Thyroid gland (tissue), 4 donors: ENCODE measurements at places on chromosomes 6 and 20. TPM values are rescaled to one million over a fixed set of nuclear protein-coding genes. Genes with fewer than 3 reads are reported as not detected.

GRCh38 chr6:99736302-99736701, 129.7 kb downstream of the PRDM13 start:
- no peak for DNase-seq
- no peak overlapping the region for H3K4me3 ChIP-seq
- H3K4me1 ChIP-seq, result no peaks in the 10 kb centered on the region
- no peaks in the 10 kb centered on the region for H3K27me3 ChIP-seq

DNA sequence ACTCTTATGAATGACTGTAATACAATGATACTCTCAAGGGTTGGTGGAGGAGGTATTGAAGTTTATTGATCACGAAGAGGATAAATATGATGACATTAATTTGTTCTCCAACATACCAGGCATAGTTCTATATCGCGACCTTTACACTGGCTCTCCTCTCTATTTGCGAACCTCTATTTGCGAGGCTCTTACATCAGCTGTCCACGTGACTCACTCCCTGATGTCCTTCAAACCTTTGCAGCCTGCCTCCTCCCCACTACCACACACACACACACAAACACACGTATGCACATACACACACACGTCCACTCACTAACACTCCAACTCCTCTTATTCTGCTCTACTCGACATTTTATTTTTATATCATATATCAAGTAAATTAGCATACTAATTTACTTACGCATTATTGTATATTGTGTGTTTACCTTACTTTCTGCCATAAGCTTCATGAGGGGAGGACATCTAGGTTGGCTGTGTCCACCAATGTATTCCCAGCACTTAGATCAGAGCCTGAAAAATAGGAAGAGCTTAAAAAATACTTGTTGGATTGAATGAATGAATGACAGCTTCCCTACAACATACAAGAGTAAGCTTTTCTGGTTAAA, 53.3 kb upstream of the TNFRSF21 start:
- no peak overlapping the region for H3K4me3 ChIP-seq
- DNase-seq, result no peak
- H3K27me3 ChIP-seq, result no peaks in the 10 kb centered on the region
- no peaks in the 10 kb centered on the region for H3K36me3 ChIP-seq

GRCh38 chr6:37515712-37516075, 16.0 kb upstream of the CCDC167 start:
- H3K36me3 ChIP-seq, result no peaks in the 10 kb centered on the region
- H3K27ac ChIP-seq, result peak overlapping the region; percentile 65
- H3K4me3 ChIP-seq, result no peak overlapping the region
- H3K27me3 ChIP-seq, result no peaks in the 10 kb centered on the region
- no peak for DNase-seq

- H3K27me3 ChIP-seq, result no peaks in the 10 kb centered on the region
- H3K27ac ChIP-seq, result no peak overlapping the region
- no peaks in the 10 kb centered on the region for H3K4me1 ChIP-seq
- H3K36me3 ChIP-seq, result no peaks in the 10 kb centered on the region
- no peak overlapping the region for H3K4me3 ChIP-seq
- DNase-seq, result no peak
Measured at GRCh38 chr6:105270511-105270910, 90.7 kb upstream of the POPDC3 start.

GRCh38 chr6:134347885-134348805, 30.2 kb upstream of the SGK1 start:
- DNase-seq, result no peak
- H3K4me3 ChIP-seq, result no peak overlapping the region
- no peaks in the 10 kb centered on the region for H3K27me3 ChIP-seq
- H3K27ac ChIP-seq, result no peak overlapping the region
- H3K4me1 ChIP-seq, result no peaks in the 10 kb centered on the region

DNA sequence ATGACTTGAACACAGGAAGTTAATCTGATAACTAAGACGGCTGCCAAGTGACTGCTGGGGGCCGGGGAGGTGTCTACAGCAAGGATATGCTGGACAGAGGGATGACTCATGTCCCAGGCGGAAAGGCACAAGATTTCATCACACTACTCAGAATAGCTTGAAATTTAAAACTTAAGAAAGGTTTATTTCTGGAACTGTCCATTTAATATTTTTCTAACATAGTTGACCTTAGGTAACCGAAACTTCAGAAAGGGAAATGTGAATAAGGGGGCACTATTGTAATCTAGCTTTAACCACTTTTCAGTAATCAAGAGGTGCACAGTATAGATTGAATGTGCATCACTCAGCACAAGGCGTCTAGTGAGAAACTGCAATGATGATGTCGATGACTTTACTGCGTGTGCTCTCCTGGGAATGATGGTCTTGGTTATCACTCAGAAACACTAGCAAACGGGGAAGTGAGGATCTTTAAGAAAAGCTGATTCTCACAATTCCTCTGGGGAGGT, 171.5 kb downstream of the QKI start:
- H3K36me3 ChIP-seq, result no peaks in the 10 kb centered on the region
- no peak overlapping the region for H3K27ac ChIP-seq
- no peak overlapping the region for H3K4me3 ChIP-seq
- H3K4me1 ChIP-seq, result no peaks in the 10 kb centered on the region

DNA sequence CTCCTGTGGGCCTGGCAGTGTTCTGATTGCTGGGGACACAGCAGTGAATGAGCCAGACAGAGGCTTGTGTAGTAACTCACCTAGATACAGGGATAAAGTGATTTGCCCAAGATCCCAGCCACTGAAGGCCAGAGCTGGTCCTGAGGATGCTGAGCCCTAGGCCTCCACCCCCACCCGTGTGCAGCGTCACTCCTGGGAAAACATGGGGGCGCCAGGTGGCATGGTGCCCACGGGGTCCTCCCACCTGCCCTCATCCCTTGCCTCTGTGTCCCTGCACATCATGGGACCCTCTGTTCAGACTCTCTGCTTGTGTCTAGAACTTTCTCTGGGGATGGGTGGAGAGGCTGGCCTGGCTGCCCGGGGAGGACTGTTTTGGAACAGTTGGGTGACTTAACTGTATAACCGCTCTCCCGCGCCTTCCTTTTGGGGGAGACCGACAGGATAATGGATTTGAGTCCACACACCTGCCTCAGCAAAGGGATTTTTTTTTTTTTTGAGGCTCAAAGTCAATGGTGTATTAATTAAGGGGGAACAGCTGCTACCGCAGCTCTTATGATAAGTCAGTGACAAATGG, 19.6 kb downstream of the LEMD2 start:
- DNase-seq, result no peak
- no peak overlapping the region for H3K4me3 ChIP-seq
- H3K36me3 ChIP-seq, result peaks cover 13% of the 10 kb centered on the region
- H3K4me1 ChIP-seq, result peaks cover 42% of the 10 kb centered on the region

GRCh38 chr6:53391170-53391569, 42.4 kb upstream of the ELOVL5 start:
- peaks cover 9% of the 10 kb centered on the region for H3K4me1 ChIP-seq
- H3K36me3 ChIP-seq, result no peaks in the 10 kb centered on the region
- no peak for DNase-seq
- no peak overlapping the region for H3K4me3 ChIP-seq
- H3K27ac ChIP-seq, result no peak overlapping the region

DNA sequence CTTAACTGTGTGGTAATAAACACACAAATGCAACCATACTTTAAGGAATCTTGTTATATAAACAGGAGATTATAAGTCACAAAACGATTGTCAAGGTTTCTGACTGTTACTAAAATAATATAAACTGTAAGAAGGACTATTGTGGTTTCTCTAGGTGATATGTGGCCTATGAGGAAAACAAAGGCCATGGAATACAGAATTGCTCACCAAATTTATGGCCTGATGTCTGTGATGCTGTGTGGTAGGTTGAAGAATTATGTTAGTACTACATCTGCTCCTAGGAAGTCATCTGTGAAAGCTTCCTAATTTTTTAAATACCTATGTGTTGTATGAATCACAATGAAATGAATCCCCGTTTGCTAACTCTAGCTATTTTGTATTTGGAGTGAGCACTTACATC, 875.4 kb upstream of the MAP3K7 start:
- H3K4me1 ChIP-seq, result no peaks in the 10 kb centered on the region
- H3K27me3 ChIP-seq, result no peaks in the 10 kb centered on the region
- DNase-seq, result no peak
- H3K4me3 ChIP-seq, result no peak overlapping the region
- H3K27ac ChIP-seq, result no peak overlapping the region

FAM209B gene
- total RNA-seq, result not detected

DNA sequence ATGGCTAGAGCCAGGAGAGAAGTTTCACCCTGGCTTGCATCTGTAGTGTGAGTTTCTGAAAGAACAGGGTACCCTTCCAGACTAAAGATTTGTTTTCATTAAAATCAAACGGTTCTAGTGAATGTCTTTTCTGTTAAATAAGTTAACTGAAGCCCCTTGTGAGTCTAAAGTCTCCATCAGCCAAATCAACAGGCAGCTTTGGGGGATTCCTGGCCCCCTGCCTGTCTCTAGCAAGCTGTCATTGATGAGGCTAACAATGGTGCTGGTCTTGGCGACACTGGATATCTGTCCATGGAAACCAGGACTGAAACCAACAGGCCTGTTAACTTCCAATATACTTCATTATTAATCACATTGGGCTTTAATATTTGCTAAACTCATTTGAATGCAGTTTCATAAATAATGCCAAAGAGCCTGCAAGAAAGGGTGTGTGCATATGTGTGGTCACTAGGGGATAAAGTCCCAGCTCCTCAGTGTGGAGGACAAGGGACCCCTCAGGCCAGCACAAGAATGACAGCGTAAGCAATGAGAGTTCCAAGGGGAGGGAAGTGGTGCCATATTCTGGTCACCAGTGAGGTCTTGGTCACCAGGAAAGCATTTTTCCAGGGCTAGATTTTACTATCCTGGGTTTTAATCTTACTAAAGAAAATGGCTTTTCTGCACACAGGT, 9.1 kb upstream of the RNF182 start:
- no peak overlapping the region for H3K27ac ChIP-seq
- peaks cover 4% of the 10 kb centered on the region for H3K4me1 ChIP-seq
- H3K27me3 ChIP-seq, result no peaks in the 10 kb centered on the region
- no peak for DNase-seq
- no peak overlapping the region for H3K4me3 ChIP-seq

MUC22 gene
- not detected for total RNA-seq

DNA sequence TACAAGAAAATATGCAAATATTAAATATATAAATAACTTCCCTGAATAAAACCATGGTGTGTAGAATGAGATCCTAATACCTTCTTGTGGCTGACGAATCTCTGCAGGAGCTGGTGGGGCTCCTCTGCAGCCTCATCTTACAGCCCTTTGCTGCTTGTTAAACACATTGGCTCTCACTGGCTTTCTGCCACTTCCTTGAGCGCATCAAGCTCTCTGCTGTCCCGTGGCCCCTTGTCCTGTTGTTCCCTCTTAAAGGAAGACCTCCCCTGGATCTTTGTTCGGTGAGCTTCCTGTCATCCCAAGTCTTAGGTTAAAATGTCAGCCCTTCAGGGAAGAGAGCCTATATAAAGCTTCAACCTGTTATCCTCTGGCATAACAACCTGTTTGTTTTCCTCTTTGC, 519.6 kb downstream of the DOK5 start:
- no peak for DNase-seq
- no peak overlapping the region for H3K27ac ChIP-seq
- no peaks in the 10 kb centered on the region for H3K36me3 ChIP-seq
- H3K27me3 ChIP-seq, result no peaks in the 10 kb centered on the region
- no peaks in the 10 kb centered on the region for H3K4me1 ChIP-seq

DNA sequence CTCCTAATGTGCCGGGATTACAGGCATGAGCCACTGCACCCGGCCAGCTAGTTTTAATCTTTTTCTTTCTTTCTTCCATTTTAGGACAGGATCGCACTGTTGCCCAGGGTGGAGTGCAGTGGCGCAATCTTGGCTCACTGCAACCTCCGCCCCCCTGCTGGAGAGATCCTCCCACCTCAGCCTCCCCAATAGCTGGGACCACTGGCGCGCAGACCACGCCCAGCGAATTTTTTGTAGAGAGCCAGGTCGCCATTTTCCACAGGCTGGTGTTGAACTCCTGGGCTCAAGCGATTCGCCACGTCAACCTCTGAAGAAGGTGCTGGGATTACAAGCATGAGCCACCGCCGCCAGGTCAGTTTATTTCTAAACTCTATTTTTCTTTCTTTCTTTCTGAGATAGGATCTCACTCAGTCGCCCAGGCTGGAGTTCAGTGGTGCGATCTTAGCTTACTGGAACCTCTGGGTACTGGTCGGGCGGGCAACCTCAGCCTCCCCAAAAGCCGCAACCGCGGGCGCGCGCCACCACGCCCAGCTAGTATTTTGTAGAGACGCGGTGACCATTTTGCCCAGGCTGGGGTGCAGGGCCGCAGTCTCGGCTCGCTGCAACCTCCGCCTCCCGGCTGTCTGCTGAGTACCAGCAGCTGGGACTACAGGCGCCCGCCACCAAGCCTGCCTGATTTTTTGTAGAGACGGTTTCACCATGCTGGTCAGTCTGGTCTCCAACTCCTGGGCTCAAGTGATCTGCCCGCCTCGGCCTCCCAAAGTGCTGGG, 20.0 kb upstream of the LIN28B start:
- no peak overlapping the region for H3K4me3 ChIP-seq
- H3K4me1 ChIP-seq, result peaks cover 6% of the 10 kb centered on the region
- H3K27ac ChIP-seq, result no peak overlapping the region
- DNase-seq, result no peak
- peaks cover 12% of the 10 kb centered on the region for H3K27me3 ChIP-seq

GRCh38 chr20:3811467-3812258, 8.7 kb upstream of the AP5S1 start:
- peaks cover 49% of the 10 kb centered on the region for H3K4me1 ChIP-seq
- H3K36me3 ChIP-seq, result no peaks in the 10 kb centered on the region
- H3K27ac ChIP-seq, result peak overlapping the region; percentile 97

DNA sequence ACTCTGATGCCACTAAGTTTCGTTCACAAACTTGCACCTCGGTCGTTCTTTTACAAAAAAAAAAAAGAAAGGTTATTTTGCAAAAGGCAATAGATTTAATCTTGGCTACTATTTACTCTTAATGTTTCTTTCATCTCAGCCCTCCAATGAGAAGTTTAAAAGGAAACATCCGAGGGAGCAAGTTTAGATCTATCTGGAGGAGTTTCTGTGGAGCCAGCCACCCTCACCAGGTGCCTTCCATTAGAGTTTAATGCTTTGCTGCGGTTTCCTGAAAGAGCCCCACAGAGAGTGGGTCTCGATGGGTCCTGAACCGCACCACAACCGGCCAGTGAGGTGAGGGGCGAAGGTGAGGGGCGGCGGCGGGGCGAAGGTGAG, 632 bp downstream of the PRKN start:
- DNase-seq, result no peak
- no peaks in the 10 kb centered on the region for H3K27me3 ChIP-seq
- no peaks in the 10 kb centered on the region for H3K4me1 ChIP-seq
- H3K4me3 ChIP-seq, result peak overlapping the region; percentile 62
- H3K27ac ChIP-seq, result no peak overlapping the region

GRCh38 chr6:21186479-21187055, 407.0 kb upstream of the SOX4 start:
- DNase-seq, result no peak
- no peak overlapping the region for H3K4me3 ChIP-seq
- no peak overlapping the region for H3K27ac ChIP-seq
- H3K36me3 ChIP-seq, result no peaks in the 10 kb centered on the region
- H3K4me1 ChIP-seq, result no peaks in the 10 kb centered on the region
- no peaks in the 10 kb centered on the region for H3K27me3 ChIP-seq

TSPO2 gene
- total RNA-seq, result not detected

GRCh38 chr6:17585766-17586490, 14.2 kb upstream of the FAM8A1 start:
- peak; percentile 12 for DNase-seq
- H3K36me3 ChIP-seq, result no peaks in the 10 kb centered on the region
- H3K27me3 ChIP-seq, result no peaks in the 10 kb centered on the region
- H3K4me1 ChIP-seq, result no peaks in the 10 kb centered on the region
- H3K27ac ChIP-seq, result no peak overlapping the region
